ENCODE measurements at places on chromosomes 4 and X.
A peak's percentile ranks its signal among the peaks of the same experiment; 100 is the strongest.

DNA sequence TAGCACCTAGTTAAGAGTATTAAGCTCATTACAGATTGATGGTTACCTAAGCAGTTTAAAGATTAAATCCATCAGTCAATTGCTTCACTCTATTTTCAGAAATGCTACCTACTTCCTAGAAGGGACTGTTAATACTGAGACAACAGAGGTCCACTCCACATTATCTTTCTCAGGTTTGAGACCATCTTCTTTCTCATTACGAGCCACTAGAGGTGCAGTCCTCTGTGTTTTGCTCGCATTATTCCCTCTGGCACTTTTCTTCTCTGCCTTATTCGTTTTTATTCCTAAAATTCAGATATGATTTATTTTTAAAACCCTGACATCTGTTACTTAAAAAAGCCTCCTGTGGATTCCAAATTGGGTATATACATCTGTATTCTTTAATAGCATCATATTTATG, 459.1 kb downstream of the FSTL5 start:
- DNase-seq: no peak

GRCh38 chr4:7973545-7973981, 33.9 kb upstream of the AFAP1 start:
- no peak for DNase-seq

- DNase-seq: no peak
Measured at GRCh38 chrX:132365490-132365889, 123.3 kb downstream of the MBNL3 start.

DNA sequence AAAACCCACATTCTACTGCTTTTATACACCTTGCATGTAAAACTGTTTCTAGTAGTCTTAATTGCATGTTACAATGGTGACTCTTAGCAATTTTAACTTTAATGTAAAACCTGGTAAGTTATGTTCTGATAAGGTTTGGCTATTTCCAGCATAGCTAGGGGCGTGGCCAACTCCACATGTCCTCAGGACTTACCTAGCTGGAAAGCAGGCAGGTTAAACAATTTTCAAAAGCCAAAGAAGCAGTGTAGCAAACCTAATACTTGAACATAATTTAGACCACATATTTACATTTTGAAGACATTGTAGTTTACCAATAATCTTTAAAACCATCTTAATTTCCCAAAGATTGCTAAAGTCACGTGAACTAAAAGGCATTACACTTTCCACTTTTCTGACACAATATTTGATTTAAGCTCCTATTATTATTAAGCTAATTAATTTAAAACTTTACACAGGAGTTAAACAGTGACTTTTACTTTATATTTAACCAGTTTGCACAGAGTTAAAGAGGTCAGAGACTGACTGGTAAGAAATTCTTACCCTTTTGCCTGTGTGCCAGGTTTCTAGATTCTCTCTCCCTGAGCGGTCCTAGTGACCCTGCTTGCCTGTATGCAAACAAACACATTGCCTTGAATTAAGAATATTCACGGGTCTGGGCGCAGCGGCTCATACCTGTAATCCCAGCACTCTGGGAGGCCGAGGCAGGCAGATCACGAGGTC, 88.2 kb downstream of the GLUD2 start:
- no peak for DNase-seq

GRCh38 chr4:104763554-104764222, 269.0 kb upstream of the CXXC4 start:
- DNase-seq: no peak

DNA sequence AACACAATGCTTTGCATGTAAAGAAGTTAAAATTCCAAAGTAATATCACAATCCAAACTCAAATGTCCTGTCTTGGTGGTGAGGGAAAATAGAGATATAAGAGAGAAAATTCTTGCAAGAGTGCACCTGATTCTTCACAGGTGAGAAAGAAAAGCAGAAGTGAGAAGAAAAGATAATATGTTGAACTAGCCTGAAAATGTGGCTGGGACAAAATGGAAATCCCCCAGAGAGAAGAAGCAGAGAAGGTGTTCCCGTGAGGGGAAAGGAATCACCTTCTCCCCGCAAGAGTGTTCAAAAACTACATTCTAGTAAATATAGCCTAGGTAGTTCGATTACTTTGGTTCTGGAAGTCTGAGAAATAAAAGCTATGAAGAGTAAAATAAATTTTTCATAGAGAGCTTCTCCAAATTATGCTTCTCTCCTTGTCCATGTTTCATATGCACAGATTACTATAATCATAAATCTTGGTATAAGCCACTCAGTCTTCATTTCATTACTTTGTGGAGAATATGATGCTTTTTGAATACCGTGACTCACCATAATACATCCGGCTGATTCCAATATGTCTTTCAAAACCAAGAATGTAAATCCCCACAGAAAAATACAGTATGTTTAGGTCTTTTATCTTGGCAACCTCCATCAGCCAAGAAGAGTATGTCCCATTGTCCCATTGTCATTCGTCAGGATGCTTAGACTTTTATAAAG, 63.1 kb downstream of the COX18 start:
- DNase-seq: no peak

GRCh38 chr4:109315818-109316217, 13.4 kb upstream of the COL25A1 start:
- DNase-seq: no peak

DNA sequence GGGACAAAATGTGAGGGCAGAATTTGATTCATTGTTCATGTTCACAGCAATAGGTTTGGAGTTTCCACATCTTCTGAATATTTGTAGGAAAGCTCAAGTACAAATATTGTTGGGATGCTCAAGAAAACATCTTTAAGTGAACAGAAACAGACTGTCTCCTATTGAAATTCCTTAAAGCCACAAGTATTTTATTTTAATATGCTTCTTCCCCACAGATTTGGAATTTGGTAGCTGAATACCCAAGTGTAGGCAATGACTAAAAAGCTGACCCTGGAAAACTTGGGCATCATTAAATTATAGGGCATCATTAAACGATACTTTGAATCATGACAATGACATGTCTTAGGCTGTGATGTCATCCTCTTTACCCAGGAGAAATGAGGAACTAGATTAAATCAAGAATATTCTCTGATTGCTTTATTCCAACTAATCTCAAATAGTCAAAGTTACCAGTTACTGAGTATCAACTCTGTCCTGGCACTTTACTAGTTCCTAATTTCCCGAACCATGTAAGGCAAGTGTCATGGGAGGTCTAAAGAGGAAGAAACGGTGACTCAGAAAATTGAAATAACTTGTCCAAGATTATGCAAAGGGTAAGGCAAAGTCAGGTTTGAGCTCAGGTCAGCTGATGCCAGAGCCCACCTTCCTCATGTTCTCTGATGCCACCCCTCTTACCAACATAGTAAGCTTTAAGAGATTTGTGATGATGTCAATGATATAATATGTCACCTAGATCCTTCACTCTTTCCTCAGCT, 223.1 kb upstream of the LEF1 start:
- peak; percentile 61 for DNase-seq

DNA sequence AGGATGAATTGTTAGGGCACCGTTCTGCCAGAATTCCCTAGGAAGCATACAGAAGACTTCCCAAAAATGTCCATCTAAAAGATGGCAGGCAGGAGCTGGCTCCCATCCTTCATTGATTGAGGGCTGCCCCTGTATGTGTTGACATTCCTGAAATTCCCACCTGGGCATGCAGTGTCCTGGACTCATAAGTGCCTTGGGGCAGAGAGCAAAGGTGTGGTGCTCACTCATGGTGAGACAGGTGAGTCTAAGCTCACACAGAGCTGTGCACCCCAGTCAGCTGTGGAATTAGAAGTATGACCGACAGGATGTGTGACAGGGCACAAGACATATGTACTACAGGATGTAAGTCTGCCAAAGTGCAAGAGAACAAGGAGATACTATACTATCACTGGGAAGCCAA, 271.9 kb downstream of the MID1IP1 start:
- no peak for DNase-seq

- no peak for DNase-seq
Measured at GRCh38 chr4:163473576-163473975, at the start of gene TKTL2. TKTL2 (minus strand) TSS chr4:163473754; CDS start chr4:163473734, 20 bp downstream.

- no peak for DNase-seq
Measured at GRCh38 chr4:147284256-147284835, 196.6 kb upstream of the EDNRA start.

DNA sequence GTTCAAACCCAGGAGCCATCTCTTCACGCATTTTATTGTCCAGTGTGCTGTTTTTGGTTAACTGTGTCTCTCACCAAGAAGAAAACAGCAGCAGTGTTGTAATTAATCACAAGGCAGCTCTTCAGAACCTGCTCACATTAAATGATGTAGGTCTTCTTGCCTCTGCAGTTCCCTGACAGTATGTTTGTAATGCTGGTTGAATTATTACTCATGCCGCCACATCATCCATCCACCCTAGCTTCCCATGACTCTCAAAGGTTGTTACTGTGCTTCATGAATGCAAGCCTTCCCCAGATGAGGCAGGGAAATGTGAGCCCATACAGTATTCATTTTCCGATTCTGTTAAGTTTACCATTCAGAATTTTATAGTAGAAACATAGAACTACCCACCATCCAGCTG, 17.4 kb downstream of the TLR10 start:
- peak; percentile 49 for DNase-seq

GRCh38 chr4:165803005-165803404, 70.0 kb upstream of the TLL1 start:
- DNase-seq: no peak

- peak; percentile 96 for DNase-seq
Measured at GRCh38 chr4:105191621-105192210, 45.0 kb downstream of the TET2 start.

DNA sequence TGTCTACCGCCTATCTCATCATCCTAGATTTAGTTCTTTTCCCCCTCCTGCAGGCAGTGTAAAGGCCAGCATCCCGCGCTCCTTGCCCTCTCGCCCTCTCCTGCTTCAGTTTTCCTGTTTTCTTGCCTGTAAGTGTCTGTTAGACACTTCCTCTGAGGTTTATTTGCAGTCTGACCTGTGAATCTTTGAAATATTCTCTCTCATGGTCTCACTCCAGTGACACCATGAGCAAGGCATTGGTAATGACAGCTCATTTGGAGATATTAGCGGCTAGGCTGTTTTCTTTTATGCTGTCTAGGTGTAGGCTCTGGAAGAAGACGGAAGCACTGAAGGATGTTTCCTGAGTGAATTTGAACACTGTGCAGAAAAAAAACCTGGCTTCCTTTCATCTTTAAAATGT, 179.6 kb downstream of the KDR start:
- DNase-seq: no peak

- no peak for DNase-seq
Measured at GRCh38 chrX:21176921-21177571, 197.2 kb upstream of the CNKSR2 start.

DNA sequence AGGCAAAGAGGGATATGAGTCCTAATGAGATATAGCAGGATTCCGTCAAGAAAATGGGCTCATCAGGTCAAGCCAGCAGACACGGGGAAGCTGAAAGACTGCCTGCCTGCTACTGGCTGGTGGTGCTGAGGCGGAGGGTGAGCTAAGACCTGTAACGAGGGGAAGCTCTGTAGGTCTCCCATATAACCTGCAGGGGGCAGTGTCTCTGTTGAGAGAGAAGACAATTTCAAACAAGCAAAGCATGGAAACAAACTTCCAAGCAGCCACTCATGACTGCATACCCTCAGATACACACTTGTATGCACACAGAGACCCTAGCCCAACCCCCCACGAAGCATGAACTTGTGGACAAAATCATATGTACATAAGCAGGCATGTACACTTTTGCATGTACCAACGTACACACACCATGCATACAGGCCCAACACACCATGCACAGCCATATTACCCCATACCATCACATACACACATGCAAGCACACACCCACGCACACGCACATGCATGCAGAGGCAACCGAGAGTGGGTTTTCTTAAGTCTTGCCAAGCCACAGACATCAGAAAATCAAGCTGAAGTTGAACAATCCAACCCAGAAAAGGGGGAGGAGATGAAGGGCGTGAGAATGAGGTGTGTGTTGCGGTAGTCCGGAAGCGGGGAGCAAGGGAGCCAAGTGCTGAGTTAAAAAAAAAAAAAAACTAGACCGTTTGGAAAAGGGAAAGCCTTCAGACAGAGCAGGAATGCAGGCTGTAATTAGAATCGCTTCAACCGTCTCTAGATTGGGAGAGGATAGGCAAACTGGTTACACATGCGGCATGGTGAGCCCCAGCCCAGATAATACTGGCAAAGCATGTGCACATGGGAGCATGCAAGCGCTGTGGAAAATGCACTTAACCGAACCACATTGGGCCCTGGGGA, 71.0 kb downstream of the PJA1 start:
- peak; percentile 63 for DNase-seq

GRCh38 chr4:52713456-52713937, 37.7 kb downstream of the ERVMER34-1 start:
- no peak for DNase-seq

DNA sequence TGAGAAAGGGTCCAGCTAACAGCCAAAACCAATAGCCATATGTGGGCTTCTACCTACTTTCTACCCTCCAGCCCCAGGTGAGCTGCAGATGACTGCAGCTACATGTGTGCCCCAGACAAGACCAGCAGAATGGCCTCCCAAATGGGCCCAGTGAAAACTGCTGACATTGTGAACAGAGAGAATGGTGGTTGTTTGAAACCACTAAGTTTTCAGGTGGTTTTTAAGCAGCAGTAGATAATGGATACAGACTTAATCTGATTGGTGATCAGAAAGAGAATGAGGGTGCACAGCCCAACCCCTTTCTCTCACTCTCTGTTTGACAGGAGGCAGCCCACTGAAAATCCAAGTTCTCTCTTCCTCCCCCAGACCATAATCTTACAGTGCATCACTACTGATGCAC, 42.5 kb upstream of the BBS12 start:
- no peak for DNase-seq

Data from suppressor macrophage treated with lipopolysaccharide for 1 hour (primary cell).